ENCODE measurements at places on chromosomes 1 and 21.

- DNase-seq, result no peak
Measured at GRCh38 chr1:93631626-93632365, 49.8 kb downstream of the BCAR3 start.

DNA sequence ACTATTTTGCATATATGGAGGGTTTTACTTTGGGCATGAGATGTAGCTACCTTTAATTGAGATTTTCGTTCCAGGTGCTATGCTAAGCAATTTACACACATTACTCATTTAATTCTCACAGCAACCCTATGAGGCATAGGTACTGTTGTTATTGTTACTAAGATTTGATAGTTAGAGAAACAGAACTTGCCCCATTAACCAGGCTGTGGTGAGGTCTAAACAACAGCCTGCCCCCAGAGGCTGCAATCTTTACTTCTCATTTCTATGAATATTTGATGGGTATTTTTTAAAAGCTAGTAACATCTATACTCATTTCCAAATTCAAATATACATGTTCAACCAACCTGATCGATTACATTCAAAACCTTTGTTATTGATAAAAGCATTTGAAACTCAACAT lies 155.6 kb downstream of the GALNT2 start:
- DNase-seq, result no peak

- DNase-seq, result no peak
Measured at GRCh38 chr1:25996966-25997827, 666 bp downstream of the PAFAH2 start.

GRCh38 chr21:26506956-26507355 lies 66.1 kb downstream of the CYYR1 start:
- no peak for DNase-seq

DNA sequence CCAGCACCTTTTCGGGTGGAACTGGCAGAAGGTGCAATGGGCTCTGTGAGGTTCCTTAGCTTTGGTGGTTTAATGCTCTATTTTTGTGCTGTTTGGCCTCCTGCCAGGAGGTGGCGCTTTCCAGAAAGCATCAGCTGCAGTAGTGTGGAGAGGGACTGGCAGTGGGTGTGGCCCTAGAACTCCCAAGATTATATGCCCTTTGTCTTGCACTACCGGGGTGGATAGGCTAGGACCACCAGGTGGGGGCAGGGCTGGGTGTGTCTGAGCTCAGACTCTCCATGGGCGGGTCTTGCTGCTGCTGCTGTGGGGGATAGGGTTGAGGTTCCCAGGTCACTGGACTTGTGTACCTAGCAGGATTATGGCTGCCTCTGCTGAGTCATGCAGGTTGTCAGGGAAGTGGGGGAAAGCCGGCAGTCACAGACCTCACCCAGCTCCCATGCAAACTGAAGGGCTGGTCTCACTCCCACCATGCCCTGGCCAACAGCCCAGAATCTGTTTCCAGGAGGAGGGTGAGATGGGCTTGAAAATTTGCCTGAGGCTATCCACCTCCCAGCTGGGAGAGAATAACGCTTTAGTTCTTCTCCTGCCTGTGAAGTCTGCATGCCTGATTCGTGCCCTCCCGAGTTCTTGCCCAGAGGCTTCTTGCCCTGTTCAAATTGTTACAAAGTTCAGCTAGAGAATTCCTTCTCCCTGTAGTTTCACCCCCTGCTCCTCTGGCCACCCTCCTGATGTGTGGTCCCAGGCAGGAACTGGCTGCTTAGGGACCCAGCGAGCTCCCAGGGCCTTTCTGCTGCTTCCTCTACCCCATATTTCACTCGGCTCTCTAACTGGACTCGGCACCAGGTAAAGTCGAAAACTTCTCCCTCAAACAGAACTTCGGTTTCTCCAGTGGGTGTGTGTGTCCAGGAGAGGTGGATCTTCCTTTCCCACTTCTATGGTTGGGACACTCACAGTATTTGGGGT lies 76.5 kb upstream of the BTG3 start:
- DNase-seq, result peak; percentile 55
